Colonic mucosa (tissue), 4 donors: ENCODE measurements at places on chromosomes 7 and 10. TPM values are rescaled to one million over a fixed set of nuclear protein-coding genes. Genes with fewer than 3 reads are reported as not detected.

AASS gene
- 4.6 TPM for total RNA-seq

ASZ1 gene
- not detected for total RNA-seq

DNA sequence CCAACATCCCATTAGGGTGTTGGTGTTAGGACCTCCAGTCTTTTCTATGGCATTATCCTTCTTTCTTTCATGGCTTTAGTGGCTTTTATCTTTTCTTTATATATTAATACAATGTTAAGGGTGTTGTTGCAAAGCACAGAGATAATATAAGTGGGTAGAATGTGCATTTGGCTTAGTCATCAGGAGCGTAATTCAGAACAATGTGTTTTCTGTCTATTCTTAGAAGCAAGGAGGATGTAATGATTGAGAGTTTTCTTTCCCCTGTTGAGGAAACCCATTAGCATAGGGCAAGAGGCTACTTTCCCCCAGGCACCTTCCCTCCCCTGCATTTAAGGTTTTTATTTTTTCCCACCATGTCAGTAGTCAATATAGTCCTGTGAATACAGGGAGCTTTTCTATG, 79.7 kb downstream of the TMEM106B start:
- no peak for DNase-seq

- no peak for DNase-seq
These were observed 80.1 kb downstream of the ANKRD26 start for GRCh38 chr10:27020243-27020642.

GRCh38 chr7:112156412-112156811, 49.8 kb downstream of the DOCK4 start:
- DNase-seq, result no peak

TMEM270 gene
- total RNA-seq, result not detected

DNA sequence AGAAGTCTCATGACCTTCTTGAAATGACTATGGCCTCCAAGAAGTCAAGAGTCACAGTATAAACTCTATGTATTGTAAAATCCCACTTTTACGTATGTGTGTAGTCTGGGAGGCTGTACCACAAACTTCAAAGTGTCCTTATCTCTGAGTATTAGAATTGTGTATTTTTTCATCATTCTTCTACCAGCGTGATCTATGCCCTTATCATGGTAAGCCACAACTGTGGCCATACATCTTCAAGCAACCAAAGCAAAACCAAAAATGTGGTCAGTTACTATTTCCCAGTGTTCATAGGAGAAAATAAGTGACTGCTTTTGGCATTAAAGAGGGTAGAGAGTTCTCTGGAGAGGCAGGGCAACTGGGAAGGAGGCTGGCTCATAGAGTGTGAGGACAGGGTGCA, 42.8 kb downstream of the SPOCK2 start:
- no peak for DNase-seq

DNA sequence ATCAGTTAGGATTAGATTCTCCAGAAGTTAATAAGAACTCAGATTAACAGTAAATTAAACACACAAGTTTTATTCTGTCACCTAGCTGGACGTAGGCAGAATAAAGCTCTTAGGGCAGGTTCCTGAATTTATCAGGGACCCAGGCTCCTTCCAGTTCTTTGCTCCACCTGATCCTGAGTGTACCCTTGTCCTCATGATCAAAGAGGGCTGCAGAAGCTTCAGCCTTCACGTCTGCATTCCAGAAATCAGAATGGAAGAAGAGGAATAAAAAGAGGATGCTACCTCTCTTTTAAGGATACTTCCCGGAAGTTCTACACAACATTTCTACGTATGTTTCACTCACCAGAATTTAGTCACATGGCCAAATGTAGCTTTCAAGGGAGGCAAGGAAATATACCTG, 1.7 kb upstream of the GSAP start:
- DNase-seq, result no peak

DNA sequence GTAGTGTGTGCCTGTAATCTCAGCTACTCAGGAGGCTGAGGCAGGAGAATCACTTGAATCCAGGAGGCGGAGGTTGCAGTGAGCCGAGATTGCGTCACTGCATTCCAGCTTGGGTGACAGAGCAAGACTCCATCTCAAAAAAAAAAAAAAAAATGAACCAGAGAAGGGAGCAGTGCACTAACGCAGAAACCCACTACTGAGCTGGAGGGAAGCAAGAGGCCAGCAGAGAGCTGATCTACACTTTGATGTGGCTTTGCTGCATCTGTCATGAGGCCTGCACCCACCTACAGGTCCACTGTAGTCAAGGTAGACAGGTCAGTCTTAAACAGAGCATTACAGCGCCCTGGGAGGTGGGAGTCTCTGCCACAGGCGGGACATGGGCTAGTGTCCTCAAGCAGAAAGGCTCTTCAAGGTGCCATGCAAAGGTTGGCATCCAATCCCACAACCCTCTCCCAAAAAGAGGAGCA, 30.0 kb downstream of the MAT1A start:
- DNase-seq, result no peak

- DNase-seq, result no peak
These were observed 540.7 kb downstream of the GATA3 start for GRCh38 chr10:8595140-8595539.

DNA sequence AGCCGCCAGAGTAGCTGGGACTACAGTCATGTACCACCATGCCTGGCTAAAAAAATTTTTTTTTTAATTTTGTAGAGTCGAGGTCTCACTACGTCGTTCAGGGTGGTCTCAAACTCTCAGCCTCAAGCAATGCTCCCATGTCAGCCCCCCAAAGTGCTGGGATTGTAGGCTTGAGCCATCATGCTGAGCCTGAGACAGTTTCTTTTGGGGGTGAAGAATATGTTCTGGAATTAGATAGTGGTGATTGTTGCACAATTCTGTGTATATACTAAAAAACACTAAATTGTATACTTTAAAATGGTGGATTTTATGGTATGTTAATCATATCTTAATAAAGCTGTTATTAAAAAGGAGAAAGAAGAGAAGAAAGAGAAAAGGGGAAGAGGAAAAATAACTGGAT, 1.5 kb downstream of the CUZD1 start:
- DNase-seq, result no peak

DNA sequence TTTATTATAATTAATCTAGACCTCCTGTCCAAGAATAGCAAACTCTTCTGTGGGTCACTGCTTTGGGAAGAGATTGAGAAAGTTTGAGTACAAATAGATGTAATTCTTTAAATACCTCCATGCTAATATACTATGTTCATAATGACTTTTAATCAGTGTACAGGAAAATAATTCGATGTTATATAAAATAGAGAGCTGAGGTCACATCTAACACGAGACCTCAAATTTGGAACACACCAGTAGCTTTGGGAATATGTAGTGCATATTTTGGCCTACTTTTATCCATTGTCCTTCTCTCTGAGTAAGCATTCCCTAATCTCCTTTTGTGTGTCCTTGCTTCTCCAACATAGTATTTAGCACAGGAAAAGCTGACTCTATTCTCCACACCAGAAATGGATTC, 27.3 kb upstream of the CABCOCO1 start:
- no peak for DNase-seq

- no peak for DNase-seq
These were observed 119.7 kb upstream of the KLF14 start for GRCh38 chr7:130853503-130854279.
